Activated CD4-positive, alpha-beta T cell treated with anti-CD3 and anti-CD28 coated beads for 36 hours (primary cell): ENCODE measurements at places on chromosomes 2 and 18. TPM values are rescaled to one million over a fixed set of nuclear protein-coding genes. Genes with fewer than 3 reads are reported as not detected.
A peak's percentile ranks its signal among the peaks of the same experiment; 100 is the strongest.

Gene CCDC74B
- 3.2 TPM for total RNA-seq

Gene UGT1A4
- not detected for total RNA-seq

Gene UGT1A10
- not detected for total RNA-seq

Gene KYNU
- not detected for total RNA-seq

GRCh38 chr2:168912901-168913369, 11.8 kb downstream of the G6PC2 start:
- H3K27me3 ChIP-seq: peaks cover 17% of the 10 kb centered on the region
- no peak overlapping the region for H3K27ac ChIP-seq
- peaks cover 12% of the 10 kb centered on the region for H3K4me1 ChIP-seq
- peak; percentile 11 for DNase-seq

- H3K4me1 ChIP-seq: no peaks in the 10 kb centered on the region
- no peak overlapping the region for H3K27ac ChIP-seq
- DNase-seq: no peak
- H3K27me3 ChIP-seq: peaks cover 12% of the 10 kb centered on the region
Observed at GRCh38 chr18:73959352-73959751, 188.3 kb downstream of the FBXO15 start.

GRCh38 chr2:181371782-181372645, 85.2 kb upstream of the ITGA4 start:
- DNase-seq: no peak
- H3K4me3 ChIP-seq: no peak overlapping the region
- H3K27ac ChIP-seq: no peak overlapping the region
- H3K27me3 ChIP-seq: no peaks in the 10 kb centered on the region
- no peaks in the 10 kb centered on the region for H3K36me3 ChIP-seq

- H3K27me3 ChIP-seq: no peaks in the 10 kb centered on the region
- peaks cover 2% of the 10 kb centered on the region for H3K36me3 ChIP-seq
- peak overlapping the region; percentile 15 for H3K27ac ChIP-seq
- peaks cover 26% of the 10 kb centered on the region for H3K4me1 ChIP-seq
Observed at GRCh38 chr18:77004555-77005380, 127.8 kb downstream of the MBP start.

DNA sequence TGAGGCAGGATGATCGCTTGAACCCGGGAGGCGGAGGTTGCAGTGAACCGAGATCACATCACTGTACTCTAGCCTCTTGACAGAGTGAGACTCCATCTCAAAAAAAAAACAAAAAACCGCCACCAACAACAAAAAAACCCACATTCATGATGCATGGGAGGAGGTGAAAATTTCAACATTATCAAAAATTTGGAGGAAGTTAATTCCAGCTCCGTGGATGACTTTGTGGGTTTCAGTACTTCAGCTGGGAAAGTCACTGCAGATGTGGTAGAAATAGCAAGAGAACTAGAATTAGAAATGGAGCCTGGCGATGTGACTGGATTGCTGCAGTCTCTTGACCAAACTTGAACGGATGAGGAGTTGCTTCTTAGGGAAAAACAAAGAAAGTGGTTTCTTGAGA, 74.3 kb downstream of the PRKCE start:
- no peak for DNase-seq
- peaks cover 9% of the 10 kb centered on the region for H3K4me1 ChIP-seq
- no peak overlapping the region for H3K4me3 ChIP-seq
- H3K27ac ChIP-seq: no peak overlapping the region
- H3K36me3 ChIP-seq: no peaks in the 10 kb centered on the region

- H3K4me1 ChIP-seq: peaks cover 2% of the 10 kb centered on the region
- peaks cover 10% of the 10 kb centered on the region for H3K27me3 ChIP-seq
- H3K36me3 ChIP-seq: no peaks in the 10 kb centered on the region
- DNase-seq: peak; percentile 15
- H3K27ac ChIP-seq: no peak overlapping the region
- H3K4me3 ChIP-seq: no peak overlapping the region
Observed at GRCh38 chr2:126534478-126534877, 121.5 kb upstream of the GYPC start.

DNA sequence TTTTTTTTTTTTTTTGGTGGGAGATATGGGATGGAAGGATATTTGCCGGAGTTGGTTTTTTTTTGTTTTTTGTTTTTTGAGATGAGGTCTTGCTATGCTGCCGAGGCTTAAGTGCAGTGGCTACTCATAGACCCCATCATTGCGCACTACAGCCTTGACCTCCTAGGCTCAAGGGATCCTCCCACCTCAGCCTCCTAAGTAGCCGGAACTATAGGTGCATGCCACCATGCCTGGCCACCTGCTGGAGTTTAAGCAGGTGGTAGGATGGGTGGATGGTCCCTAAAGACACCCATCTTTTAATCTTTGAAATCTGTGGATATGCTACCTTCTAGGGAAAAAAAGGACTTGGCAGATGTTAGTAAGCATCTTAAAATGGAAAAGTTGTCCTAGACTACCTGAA, 169.8 kb downstream of the TGIF1 start:
- no peak overlapping the region for H3K27ac ChIP-seq
- no peak for DNase-seq
- H3K36me3 ChIP-seq: no peaks in the 10 kb centered on the region
- H3K4me1 ChIP-seq: peaks cover 21% of the 10 kb centered on the region

DNA sequence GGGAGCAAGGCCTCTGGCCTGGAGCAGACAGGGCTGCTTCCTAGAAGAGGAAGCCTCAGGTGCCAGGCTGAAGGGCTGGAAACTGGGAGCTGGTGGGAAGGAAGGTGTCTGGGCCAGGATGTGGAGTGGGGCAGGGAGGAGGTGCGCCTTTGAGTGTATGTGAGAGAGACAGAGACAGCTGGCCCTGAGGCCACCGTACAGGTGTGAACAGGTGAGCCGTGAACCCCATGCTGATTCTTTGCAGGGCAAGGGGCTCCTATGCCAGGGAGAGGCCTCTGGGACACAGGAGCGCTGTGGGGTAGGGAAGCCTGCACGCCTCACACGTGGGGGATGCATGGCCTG, 16.3 kb downstream of the ZFP36L2 start:
- DNase-seq: no peak
- no peak overlapping the region for H3K4me3 ChIP-seq
- H3K36me3 ChIP-seq: no peaks in the 10 kb centered on the region
- H3K4me1 ChIP-seq: peaks cover 24% of the 10 kb centered on the region

DNA sequence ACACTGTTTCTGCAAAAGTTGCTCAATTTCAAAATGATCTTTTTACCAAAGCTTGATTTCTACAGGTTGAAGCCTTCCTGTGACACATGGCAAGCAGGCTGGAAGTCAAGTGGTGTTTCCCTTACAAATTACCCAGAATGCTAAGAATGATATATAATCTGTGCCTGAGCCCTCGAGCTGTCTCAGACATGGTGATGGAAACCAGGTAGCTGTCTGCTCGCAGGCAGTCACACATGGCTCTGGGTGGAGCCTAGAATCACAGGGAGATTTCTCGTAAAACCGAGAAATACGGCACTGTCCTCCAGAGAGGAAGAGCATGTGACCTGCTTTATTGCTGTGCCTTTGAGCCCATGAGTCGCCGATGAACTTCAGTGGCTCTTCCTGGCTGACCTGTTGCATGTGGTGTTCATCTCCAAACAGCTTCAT, 392.9 kb downstream of the ZNF521 start:
- no peaks in the 10 kb centered on the region for H3K27me3 ChIP-seq
- DNase-seq: no peak
- H3K36me3 ChIP-seq: no peaks in the 10 kb centered on the region
- no peaks in the 10 kb centered on the region for H3K4me1 ChIP-seq
- no peak overlapping the region for H3K4me3 ChIP-seq

DNA sequence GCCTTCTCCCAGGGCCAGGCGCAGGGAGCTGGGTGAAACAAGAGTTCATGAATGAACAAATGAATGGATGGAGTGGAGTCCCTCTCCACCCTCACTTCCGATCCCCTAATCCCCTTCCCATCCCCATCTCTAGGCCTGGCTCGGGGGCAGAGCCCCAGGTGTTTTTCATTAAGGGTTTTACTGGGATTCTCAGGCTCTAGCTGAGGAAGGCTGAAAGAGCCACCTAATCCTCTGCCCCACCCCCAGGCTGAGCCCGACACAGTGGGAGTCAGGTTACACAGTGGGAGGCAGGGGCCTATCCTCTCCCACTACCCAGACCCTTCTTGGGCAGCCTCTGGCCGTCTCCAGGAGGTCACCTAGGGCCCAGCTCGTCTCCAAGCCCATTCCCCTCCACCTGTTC, 36.1 kb downstream of the SDC1 start:
- H3K36me3 ChIP-seq: no peaks in the 10 kb centered on the region
- DNase-seq: no peak
- H3K4me1 ChIP-seq: no peaks in the 10 kb centered on the region

- H3K4me3 ChIP-seq: no peak overlapping the region
- H3K36me3 ChIP-seq: no peaks in the 10 kb centered on the region
- H3K4me1 ChIP-seq: peaks cover 3% of the 10 kb centered on the region
- DNase-seq: no peak
Observed at GRCh38 chr2:36740061-36740460, 43.6 kb downstream of the VIT start.

- H3K27ac ChIP-seq: no peak overlapping the region
- H3K36me3 ChIP-seq: no peaks in the 10 kb centered on the region
- DNase-seq: no peak
- no peaks in the 10 kb centered on the region for H3K4me1 ChIP-seq
- H3K27me3 ChIP-seq: peaks cover 2% of the 10 kb centered on the region
Observed at GRCh38 chr2:133733901-133734255, 165.6 kb upstream of the NCKAP5 start.

- peaks cover 31% of the 10 kb centered on the region for H3K4me1 ChIP-seq
- H3K27me3 ChIP-seq: no peaks in the 10 kb centered on the region
- H3K36me3 ChIP-seq: peaks cover 44% of the 10 kb centered on the region
- no peak for DNase-seq
- no peak overlapping the region for H3K4me3 ChIP-seq
Observed at GRCh38 chr18:20996418-20996817, 115.2 kb downstream of the ROCK1 start.

DNA sequence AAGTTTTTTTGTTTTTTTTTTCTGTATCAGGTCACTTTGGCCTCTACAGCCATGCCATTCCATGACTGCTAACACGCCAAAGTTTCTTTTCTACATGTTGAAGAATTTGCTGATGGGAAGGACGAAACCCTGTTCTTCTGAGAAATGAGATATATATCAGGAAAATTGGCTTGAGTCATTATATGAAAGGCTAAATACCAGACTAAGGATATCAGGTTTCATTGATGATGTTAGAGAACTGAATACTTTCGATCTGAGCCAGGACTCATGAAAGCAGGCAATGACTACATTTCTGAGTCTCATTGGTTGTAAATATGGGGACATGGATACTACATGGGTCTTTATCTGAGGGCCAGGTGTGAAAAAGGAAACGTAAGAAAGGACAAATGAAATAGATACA, 181.4 kb downstream of the OSR1 start:
- no peak overlapping the region for H3K4me3 ChIP-seq
- H3K27ac ChIP-seq: no peak overlapping the region
- H3K27me3 ChIP-seq: no peaks in the 10 kb centered on the region
- no peaks in the 10 kb centered on the region for H3K4me1 ChIP-seq
- no peaks in the 10 kb centered on the region for H3K36me3 ChIP-seq

DNA sequence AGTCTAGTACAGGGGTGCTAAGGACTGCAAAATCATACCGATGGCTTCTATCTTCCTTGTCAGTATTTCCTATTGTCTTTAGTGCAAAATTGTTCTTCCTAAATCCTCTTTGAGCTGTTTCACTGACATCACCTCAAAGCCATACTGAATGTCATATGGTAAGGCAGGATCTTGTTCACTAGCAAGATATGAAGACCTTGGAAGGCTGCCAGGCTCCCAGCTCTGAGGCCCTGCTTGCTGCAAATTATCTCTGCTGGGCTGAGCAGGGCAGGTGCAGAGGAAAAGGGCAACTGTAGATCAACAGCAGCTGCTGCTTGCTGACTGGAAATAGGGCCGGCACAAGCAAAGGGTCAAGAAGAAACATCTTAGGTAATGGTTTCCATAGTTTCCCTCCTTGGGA, 58.2 kb downstream of the PMAIP1 start:
- H3K27ac ChIP-seq: no peak overlapping the region
- peak; percentile 33 for DNase-seq
- no peaks in the 10 kb centered on the region for H3K36me3 ChIP-seq
- no peak overlapping the region for H3K4me3 ChIP-seq
- peaks cover 6% of the 10 kb centered on the region for H3K27me3 ChIP-seq
- peaks cover 23% of the 10 kb centered on the region for H3K4me1 ChIP-seq

- no peak overlapping the region for H3K4me3 ChIP-seq
- H3K36me3 ChIP-seq: no peaks in the 10 kb centered on the region
- no peak overlapping the region for H3K27ac ChIP-seq
- no peaks in the 10 kb centered on the region for H3K4me1 ChIP-seq
- no peak for DNase-seq
Observed at GRCh38 chr2:182066400-182067087, 80.9 kb downstream of the PPP1R1C start.

DNA sequence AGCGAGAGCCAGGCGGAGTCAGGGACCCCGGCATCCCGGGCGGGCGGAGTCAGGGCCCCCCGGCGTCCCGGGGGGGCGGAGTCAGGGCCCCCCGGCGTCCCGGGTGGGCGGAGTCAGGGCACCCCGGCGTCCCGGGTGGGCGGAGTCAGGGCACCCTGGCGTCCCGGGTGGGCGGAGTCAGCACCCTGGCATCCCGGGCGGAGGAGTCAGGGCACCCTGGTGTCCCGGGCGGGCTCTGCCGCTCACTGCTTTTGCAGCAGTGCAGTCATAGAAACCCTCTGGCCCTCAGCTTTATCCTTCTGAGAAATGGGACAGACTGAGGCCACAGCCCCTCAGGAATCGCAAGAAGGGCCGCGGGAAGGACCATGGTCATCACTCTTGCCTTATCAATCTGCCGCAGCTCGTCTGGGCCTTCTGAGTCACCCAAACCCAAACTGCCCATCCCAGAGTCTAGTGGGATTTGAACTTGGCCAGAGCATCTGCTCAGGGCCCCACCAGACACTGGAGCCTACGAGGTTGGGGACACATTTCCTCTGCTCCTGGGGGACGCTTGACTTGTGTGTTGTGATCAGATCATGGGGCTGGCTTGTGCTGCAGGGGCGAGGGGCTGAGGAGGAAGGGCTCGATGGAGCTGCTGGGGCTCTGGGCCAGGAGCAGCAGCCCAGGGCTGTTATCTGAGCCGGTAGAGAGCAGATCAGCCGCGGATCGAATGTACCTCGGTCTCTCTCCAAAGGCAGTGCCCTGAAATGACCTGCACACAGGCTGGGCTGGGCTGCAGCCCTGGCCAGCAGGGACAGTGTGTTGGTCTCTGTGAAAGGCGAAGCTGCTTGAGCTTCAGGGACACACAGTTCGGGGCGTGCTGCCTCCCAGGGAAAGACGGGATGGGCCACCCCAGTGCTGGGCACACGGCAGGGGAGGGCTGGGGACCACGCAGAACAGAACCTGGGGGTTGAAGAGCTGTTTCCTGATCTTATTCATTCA, 290.1 kb upstream of the HDAC4 start:
- H3K4me1 ChIP-seq: no peaks in the 10 kb centered on the region
- no peaks in the 10 kb centered on the region for H3K36me3 ChIP-seq
- H3K27ac ChIP-seq: no peak overlapping the region
- peaks cover 2% of the 10 kb centered on the region for H3K27me3 ChIP-seq
- DNase-seq: no peak
